Stimulated activated CD4-positive, alpha-beta T cell treated with anti-CD3 and anti-CD28 coated beads, Interleukin-15, amount 100 ng/mL, for 1 hour (primary cell): ENCODE measurements at places on chromosomes 6 and 20.

DNA sequence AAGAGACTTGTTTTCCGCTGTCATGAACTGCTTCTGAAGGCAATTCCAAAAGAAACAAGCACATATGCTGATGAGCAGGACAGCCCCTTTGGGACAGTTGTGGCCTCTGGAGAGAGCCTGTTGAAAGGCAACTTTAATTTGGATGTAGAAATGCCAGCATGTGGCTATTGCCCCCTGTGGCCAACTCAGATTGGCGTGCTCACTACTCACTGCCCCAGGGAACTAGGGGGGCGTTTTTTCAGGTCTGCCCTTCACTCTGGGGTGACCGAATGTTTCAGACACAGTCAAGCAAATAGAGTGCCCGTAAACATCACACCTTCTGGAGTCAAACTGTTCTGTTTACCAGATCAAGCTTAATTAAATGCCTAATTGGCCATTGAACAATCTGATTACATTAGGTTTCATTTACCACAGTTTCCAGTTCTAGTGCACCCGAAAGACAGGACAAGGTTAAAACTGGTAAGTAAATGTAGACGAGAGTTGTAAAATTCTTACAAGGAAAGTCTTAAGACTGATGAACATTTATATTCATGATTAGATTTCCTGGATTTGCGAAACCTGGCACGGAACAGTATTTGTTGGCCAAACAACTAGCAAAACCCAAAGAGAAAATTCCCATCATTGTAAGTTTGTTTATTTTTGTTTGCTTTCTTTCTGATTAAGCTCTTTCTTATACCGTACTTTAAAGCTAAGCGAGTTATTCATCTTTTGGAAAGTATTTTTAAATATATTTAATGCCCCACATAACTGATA is 75.9 kb upstream of the SYNJ2 start:
- no peak for DNase-seq

- no peak for DNase-seq
These were observed 25.5 kb downstream of the C20orf173 start for GRCh38 chr20:35503841-35504561.

DNA sequence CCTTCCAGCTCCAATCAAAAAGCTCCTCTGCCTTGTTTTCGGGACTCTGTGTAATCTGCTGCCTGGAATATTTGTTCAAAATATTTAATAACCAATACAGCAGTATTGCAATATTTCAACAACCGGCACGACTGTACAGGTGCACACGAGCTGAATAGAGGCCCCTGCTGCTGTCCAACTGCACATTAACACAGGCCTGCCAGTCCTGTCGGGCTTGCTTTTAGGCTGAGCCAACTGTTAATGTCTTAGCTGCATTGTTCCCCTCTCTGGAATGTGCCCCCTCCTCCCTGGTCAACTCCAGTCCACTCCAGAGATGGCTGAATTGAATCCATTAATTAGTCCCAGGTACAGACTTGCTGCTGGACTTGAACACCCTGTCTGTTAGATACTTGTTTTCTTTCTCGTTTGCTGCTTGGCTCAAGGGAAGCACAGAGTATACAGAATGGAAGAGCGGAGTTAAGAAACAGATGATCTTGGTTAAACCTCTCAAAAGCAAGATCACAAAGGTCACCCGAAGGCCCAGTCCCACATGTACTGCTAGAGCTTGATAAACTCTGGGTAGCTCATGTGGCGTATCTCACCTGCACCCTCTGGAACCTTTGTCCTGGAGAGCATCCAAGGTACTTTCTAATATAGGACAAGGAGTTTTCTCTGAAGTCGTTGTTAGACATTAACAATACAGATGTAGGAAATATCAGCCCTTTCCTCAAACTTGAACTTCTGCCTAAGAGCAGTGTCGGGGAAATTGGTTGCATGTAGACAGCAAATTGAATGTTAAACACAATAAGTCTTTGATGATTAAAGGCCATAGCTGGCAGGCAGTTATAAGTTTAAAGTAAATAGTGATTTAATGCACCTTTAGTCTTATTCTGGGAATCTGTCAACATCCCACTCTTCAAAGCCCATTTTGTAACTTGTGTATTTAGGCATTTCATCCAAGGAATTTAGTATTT is 31.9 kb downstream of the SHLD1 start:
- no peak for DNase-seq

- no peak for DNase-seq
These were observed 770 bp downstream of the ULBP3 start for GRCh38 chr6:150068151-150068550.

DNA sequence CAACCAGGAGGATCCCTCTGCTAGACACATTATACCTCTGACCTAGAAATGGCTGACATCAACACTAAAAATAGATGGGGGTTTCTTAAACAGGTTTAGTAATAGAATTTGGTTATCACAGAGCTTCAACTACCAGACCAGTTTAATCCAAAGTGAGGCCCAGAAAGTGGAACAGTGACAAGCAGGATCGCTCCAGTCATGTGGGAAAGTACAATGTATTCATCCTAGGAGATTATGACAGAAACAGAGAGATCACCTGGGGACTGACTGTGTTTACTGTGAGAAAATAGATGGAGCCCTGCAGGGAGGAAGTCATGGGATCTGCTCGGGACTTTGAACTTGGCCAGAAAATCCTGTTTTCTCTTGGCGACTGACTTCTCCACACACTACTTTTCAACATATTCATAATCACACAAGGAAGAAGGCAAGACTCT is 238.7 kb upstream of the SOX4 start:
- DNase-seq, result no peak
